Stimulated activated CD8-positive, alpha-beta memory T cell treated with anti-CD3 and anti-CD28 coated beads, Interleukin-4, amount 100 ng/mL, for 48 hours (primary cell): ENCODE measurements at places on chromosomes 4 and X.

GRCh38 chr4:620851-621261 is 4.5 kb upstream of the PDE6B start:
- no peak for DNase-seq

GRCh38 chr4:95541889-95542607 is 6.7 kb downstream of the UNC5C start:
- no peak for DNase-seq

GRCh38 chr4:24690436-24690835 is 104.9 kb upstream of the SOD3 start:
- DNase-seq = no peak

DNA sequence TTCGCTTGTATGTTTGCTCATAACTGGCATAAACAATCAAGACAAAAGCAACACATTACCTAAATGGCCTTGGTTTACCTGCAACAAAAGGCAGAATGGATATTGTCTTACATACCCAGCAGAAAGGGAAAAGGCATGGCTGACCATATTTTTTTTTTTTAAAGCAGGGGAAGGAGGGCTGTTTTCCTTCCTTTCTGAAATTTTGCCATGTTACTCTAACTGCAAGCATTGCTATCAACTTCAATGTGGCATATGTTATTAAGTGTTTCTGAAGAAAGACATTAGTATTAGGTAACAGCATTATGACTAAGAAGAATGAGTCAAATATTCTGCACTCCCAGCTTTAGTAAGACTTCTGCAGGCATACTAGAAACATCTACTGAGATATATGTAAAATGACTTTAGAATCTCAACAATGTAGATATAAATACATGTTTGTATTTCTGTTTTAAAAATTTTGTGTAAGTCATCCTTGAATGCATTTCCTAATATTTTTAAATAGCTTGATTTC is 512.6 kb upstream of the FAM241A start:
- DNase-seq = no peak

DNA sequence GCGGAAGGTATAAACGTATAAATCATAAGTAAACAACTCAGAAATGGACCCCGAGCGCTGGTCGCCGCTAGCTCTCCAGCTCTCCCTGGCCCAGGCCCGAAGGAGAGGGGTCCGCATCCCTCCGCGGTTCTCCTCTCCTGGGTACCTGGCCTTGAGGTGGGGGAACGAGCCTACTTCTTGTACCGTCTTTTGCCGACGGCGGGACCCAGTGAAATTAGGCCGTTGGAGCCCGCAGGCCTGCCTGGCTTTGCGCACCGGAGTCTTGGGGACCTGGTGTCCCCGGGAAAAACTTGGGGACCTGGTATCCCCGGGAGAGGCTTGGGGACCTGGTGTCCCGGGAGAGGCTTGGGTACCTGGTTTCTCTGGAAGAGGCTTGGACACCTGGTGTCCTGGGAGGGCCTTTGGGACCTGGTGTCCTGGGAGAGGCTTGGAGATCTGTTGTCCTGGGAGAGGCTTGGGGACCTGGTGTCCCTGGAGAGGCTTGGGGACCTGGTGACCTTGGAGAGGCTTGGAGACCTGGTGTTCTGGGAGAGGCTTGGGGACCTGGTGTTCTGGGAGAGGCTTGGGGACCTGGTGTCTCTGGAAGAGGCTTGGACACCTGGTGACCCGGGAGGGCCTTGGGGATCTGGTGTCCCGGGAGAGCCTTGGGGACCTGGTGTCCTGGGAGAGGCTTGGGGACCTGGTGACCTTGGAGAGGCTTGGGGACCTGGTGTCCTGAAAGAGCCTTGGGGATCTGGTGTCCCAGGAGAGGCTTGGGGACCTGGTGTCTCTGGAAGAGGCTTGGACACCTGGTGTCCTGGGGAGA is 12.0 kb downstream of the SHOX start:
- DNase-seq = no peak
